ENCODE measurements at places on chromosomes 1 and 21. TPM values are rescaled to one million over a fixed set of nuclear protein-coding genes. Genes with fewer than 3 reads are reported as not detected.

Gene C1orf210
- total RNA-seq, result not detected

Gene FMOD
- not detected for total RNA-seq

Gene FBXO2
- 1.9 TPM for total RNA-seq

Gene DYNLT4
- total RNA-seq, result not detected

Gene RGS1
- not detected for total RNA-seq

Gene NBPF20
- 2.3 TPM for total RNA-seq

Gene TMEM240
- not detected for total RNA-seq

Gene C1orf167
- not detected for total RNA-seq

Gene ATP1A2
- total RNA-seq, result 0.22 TPM

Gene CCSAP
- total RNA-seq, result 33.5 TPM

Gene PGLYRP3
- not detected for total RNA-seq

Gene C8B
- total RNA-seq, result not detected

Gene CDC7
- total RNA-seq, result 9.2 TPM

Gene ERICH3
- total RNA-seq, result not detected

Measured in A172 (cell line).